ENCODE measurements at places on chromosomes 4 and X.

- DNase-seq: peak; percentile 81
These were observed 12.8 kb downstream of the MTM1 start for GRCh38 chrX:150581093-150581775.

GRCh38 chr4:95288552-95288951, 260.2 kb downstream of the UNC5C start:
- no peak for DNase-seq

DNA sequence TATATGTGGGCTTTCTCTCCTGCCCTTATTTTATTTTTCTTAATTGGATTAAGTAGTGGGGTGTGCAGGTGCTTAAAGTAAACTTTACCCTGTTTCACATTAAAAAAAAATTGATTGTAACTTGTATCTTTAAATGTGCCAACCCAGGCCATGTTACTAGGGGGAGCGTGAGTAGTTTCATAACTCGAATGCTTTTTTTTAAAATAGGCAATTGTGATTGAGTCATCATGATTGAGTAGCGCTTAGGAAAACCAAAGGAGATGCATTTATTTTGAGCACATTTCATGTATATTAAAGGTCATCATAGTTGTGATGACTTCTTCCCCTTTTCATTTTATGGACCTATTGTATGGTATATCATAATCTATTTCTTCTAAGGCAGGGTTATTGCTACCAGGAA, 32.2 kb downstream of the GPAT3 start:
- no peak for DNase-seq

DNA sequence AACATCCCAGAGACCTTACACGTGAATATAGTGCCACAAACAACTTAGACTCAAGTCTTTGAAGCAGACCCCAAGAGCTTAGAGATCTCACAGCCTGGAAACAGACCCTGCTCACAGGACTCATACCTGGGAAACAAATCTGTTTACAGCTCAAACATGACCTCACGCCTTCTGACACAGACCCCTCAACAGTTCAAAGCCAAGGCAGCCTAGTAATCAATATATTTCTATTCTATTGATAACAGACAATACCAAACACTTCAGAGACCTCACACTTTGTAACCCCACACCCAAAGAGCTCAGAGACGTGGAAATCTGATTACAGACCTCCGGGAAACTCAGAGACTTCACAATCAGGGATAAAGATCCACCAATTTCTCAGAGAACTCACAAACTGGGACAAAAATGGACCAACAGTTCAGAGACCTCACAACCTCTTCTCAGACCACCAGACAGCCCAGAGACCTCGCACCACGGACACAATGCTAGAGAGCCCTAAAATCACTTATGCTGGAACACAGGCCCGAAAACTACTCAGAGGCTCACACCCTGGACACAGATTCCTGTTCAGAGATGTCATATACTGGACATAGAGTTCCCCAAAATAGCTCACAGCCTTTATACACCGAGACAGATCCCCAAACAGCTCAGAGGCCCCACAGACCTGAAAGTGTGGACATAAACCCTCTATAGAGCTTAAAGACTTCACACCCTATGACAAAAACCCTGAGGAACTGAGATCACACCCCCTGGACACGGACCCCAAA, 14.8 kb downstream of the SUV39H1 start:
- DNase-seq: no peak

DNA sequence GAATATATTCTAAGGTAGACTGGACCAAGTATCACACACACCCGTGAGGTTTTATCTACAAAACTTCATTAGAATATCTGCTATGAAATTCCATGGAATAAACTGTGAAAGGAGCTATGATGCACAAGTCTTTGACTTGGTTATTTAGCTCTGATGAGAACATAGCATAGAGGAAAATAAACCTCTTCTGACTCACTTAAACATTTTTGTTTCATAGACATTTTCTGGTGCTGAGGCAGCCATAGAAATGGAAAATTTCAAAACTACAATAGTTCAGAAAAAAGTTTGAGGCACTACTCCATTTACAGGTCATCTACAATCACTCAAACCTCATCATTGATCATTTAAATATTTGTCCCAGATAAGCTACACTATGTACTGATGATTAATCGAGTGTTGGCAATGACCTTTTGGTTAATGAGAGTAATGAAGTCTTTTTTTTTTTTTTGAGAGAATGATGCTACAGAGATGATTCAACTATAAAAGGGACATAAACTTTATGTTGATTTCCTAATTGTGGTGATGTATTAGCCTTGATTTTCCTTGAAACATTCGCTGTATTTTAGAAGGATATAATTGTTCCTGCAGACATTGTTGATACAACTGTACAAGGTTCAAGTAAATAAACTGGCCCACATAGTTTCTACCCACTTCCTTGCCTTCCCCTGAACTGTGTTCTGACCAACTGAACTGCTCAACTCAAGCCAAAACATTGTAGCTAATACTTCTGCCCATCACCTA, 77.5 kb downstream of the AREG start:
- DNase-seq: peak; percentile 54

DNA sequence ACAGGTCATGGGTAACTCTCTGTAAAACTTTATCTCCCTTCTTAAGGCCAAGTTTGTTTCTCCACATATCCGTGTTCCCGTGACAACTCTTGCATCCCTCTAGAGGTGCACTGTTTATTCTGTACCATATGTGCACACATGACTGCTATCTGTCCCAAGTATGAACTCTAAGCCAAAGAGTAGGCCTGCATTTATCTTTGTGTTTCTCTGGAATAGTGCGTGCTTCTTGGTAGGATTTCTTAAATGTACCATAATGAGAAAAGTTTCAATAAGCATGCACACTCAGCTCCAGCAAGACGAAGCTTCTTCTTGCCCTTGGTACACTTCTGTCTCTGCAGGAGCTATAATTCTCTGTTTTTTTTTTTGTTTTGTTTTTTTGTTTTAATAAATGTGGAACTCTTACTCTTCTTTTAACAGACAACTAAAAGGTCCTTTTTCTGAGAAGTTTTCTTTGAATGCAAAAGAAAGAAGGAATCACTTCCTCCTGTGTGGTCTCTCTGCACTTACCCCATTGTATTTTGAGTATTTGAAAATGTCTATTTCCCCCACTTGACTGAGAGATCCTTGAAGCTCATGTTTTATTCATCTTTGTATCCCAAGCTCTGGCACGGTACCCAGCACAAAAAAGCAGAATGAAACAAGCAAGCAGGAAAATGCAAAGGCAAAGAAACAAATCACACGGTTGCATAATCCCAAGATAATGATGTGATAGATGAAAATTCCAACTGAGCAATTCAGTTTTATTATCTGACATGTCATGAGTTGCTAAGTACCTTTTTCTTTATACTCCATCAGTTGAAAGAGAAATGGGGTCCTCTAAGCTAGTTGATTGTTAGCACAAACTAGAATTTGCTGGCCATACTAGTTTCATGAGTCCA, 521.9 kb upstream of the BOD1L1 start:
- no peak for DNase-seq
